ENCODE measurements at places on chromosomes 7 and 10.

- DNase-seq, result no peak
Measured at GRCh38 chr7:127702938-127703337, 50.9 kb downstream of the SND1 start.

GRCh38 chr10:93208717-93209464 lies 135.2 kb downstream of the CYP26A1 start:
- DNase-seq, result no peak

GRCh38 chr10:91493313-91493712 lies 83.2 kb downstream of the HECTD2 start:
- DNase-seq, result no peak

DNA sequence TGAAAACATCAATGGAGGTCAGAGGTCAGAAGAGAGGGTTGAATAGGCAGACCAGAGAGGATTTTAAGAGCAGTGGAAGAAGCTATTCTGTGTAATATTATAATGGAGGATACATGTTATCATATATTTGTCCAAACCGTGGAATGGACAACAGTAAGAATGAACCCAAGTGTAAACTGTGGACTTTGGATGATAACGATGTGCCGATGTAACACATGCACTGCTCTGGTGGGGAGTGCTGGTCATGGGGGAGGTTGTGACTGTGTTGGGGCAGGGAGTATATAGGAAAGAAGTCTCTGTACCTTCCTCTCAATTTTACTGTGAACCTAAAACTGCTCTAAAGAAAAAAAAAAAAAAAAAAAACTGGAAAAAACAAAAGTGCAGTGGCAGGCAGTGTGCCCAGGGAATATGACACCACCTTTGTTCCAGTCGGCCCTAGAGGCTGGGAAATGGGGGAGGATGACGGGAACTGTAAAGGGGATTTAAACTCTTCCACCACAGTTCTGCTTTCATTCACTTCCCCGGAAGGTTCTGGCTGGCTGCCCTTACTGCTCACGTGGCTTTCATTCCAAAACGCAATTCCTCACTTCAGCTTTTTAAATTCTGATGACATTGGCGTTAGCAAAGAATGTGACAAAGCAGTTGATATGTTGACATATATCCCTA lies 113.7 kb upstream of the ANKRD1 start:
- no peak for DNase-seq

- no peak for DNase-seq
Measured at GRCh38 chr10:14017467-14017866, 313.3 kb downstream of the FRMD4A start.

DNA sequence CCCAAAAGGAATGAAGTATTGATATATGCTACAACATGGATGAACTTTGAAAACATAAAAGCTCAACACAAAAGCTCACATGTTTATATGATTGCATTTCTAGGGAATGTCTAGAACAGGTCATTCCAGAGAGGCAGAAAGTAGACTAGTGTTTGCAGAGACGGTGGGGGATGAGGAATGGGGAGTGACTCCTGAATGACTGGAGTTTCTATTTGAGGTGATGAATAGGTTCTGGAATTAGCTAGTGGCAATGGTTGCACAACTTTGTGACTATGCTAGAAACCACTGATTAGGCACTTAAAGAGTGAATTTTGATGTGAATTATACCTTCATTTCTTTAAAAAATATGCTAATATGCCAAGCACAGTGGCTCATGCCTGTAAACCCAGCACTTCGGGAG lies 6.9 kb downstream of the KPNA7 start:
- DNase-seq, result no peak

- DNase-seq, result no peak
Measured at GRCh38 chr7:98701372-98701771, 84.3 kb downstream of the NPTX2 start.

- no peak for DNase-seq
Measured at GRCh38 chr10:115558252-115558651, 465.1 kb downstream of the ATRNL1 start.

DNA sequence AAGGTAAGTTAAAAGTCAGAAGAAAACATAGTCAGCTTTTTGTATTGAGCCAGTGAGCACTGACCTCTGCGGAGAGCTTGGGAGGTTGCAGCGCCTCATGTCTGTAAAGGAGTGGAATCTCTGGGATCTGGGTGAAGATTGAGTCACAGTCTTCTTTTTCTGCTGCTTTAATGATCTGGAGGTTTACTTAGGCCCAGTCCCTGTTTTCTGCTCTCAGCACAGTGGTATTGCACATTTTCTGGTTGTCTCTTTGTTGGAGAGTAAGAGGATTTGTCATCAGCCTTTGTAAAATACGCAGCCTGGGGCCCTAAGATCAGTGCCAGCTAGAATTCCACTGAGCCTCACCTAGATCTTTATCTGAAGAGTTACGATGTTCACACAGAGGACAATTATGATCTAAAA lies 58.3 kb upstream of the GJD4 start:
- no peak for DNase-seq

GRCh38 chr7:4931943-4932342 lies 27.0 kb downstream of the MMD2 start:
- no peak for DNase-seq

DNA sequence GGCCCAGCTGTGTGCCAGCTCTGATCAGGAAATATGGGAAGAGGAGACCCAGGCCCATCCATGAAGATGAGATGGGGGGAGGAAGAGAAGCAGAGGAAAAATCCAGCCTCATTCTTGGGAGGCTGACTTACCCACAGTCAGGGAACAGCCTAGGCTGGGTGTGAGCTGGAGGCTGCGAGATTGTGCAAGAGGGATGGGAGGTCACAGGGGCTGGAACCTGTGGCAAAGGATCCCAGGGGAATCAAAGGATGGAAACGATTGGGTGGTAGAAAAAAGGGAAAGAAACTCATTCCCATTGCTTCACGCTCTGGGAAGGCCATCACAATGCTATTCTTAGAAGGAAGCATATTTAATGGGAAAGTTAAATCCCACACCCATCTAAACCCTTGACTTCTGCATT lies 26.7 kb upstream of the CRHR2 start:
- no peak for DNase-seq

DNA sequence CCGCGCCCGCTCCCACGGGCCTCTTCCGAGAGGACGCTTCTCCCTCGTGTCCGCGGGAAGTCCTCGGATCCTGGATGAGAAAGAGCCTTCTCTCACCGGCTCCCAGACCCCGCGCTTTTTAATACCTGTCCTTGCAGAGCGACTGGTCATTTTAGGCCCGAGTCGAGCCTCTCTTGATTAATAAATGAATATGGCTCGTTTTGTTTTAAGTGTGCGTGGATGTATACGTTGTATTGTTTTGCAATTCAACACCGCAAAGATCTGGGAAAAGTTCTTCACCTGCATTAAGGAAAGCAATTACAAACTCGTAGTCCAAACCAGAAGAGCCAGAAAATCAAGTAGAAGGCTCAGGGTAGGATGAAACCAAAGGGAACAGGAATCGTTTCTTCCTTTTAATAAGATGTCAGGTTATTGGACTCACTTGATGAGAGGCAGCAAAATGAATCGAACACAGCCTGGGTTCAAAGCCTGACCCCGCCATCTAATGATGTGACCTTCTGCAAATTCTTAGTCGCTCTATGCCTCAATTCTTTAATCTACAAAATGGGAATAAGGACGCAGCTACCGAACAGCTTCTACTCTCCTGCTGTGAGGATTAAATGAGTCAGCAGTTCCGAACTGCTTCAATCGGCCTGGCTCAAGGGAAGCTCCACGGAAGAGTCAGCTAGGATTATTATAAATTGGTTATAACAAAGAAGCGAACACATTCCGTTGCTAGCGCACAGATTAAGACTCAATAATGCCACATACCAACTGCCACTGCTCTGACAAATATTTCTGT lies 277.8 kb upstream of the NEBL start:
- no peak for DNase-seq

GRCh38 chr10:46992803-46993561 lies 81.8 kb downstream of the PTPN20 start:
- no peak for DNase-seq

GRCh38 chr10:43292755-43293676 lies 26.2 kb upstream of the RASGEF1A start:
- peak; percentile 17 for DNase-seq

Measured in CD8-positive, alpha-beta memory T cell (primary cell).